ENCODE measurements at places on chromosomes 3 and 15.
A peak's percentile ranks its signal among the peaks of the same experiment; 100 is the strongest.

- DNase-seq, result no peak
Observed at GRCh38 chr15:81292523-81293001, 31.4 kb downstream of the STARD5 start.

GRCh38 chr15:81296186-81296585, 27.8 kb downstream of the STARD5 start:
- no peak for DNase-seq

GRCh38 chr15:101664303-101664913, 12.2 kb upstream of the TM2D3 start:
- no peak for DNase-seq

- DNase-seq, result no peak
Observed at GRCh38 chr15:57485869-57486268, 105.8 kb upstream of the MYZAP start.

- DNase-seq, result no peak
Observed at GRCh38 chr3:78825858-78826215, 942.0 kb downstream of the ROBO1 start.

- no peak for DNase-seq
Observed at GRCh38 chr3:102530415-102531181, 95.8 kb downstream of the ZPLD1 start.

GRCh38 chr3:170330366-170330765, 27.1 kb upstream of the SKIL start:
- DNase-seq, result no peak

- no peak for DNase-seq
Observed at GRCh38 chr3:155342344-155342743, 48.9 kb upstream of the STRIT1 start.

DNA sequence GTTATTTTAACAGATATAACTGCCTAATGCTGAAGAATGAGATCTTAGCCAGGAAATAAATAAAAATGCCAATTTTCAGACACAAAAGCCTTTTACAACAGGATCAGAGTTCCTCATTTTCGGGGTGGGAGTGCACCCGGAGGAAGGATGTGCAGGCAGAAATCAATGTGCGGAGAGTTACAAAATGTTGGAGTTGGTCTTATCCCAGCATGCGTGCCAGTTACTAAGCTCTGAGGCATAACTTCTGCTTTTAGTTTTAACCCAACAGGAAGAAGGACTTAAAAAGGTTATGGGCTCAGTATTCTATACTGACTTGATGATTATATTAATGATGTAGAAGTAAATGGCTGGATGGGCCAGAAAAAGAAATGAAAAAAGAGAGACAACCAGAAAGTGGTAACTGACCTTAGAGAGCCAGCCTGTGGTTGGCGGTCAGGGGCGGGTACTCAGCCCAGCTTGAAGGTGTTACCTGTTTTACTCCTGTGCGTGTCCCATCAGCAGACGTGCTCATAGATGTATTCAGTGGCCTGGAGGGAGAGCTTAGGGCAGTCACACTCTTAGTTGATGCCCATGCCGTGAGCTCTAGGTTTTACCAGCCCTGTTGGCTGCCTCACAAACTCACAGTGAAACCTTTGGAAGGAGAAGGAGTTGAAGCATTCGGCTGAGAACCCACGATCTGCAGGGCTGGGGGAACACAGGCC, 164.7 kb downstream of the SV2B start:
- DNase-seq, result no peak

GRCh38 chr15:86115145-86115801, 35.6 kb downstream of the AGBL1 start:
- DNase-seq, result no peak

DNA sequence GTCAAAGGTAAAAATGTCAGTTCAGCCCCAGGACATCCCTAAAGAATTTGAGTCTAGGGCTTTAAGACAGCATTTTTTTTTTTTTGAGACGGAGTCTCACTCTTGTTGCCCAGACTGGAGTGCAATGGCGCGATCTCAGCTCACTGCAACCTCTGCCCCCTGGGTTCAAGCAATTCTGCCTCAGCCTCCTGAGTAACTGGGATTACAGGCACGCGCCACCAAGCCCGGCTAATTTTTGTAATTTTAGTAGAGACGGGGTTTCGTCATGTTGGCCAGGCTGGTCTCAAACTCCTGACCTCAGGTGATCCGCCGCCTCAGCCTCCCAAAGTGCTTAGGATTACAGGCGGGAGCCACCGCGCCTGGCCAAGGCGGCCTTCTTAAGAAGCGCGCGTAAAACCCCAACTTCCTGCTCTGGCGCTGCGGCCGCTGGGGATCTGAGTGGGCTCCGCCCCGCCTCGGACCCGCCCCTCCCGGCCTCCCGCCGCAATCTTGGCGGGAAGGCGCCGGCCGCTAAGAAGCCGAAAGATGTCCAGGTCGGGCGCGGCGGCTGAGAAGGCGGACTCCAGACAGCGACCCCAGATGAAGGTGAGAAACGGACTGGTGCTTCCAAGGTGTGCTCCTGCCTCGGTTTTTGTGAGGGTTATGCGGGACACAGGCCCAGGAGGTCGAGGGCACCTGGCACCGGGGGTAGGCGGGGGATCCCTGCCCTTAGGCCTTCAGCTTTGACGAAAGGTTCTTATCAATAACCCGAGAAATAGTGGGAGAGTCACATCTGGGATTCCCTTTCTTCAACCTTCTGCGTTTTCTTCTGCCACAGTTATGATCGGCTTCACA, at the start of gene WDR76:
WDR76 (plus strand) TSS at position 495 of the 834 bp plus-strand sequence; CDS start at position 526, 31 bp downstream.
- peak; percentile 47 for DNase-seq

GRCh38 chr3:24523988-24524727, 29.5 kb upstream of the THRB start:
- no peak for DNase-seq

- no peak for DNase-seq
Observed at GRCh38 chr3:59412516-59412915, 362.7 kb upstream of the CFAP20DC start.

DNA sequence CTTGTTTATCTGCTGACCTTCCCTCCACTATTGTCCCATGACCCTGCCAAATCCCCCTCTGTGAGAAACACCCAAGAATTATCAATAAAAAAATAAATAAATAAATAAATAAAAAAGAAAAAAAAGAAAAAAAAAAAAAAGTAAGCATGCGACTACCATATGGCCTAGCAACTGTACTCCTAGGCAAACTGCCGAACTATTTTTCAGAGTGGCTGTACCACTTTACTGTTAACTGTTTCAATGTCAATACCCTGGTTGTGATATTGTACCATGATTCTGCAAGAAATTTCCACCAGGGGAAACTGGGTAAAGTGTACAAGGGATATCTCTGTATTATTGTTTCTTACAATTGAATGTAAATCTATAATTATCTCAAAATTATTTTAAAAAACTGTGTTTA, 41.3 kb upstream of the MAP4 start:
- DNase-seq, result no peak

All from iPS DF 6.9 (cell line).